ENCODE measurements at places on chromosomes 1 and 21.
A peak's percentile ranks its signal among the peaks of the same experiment; 100 is the strongest.

DNA sequence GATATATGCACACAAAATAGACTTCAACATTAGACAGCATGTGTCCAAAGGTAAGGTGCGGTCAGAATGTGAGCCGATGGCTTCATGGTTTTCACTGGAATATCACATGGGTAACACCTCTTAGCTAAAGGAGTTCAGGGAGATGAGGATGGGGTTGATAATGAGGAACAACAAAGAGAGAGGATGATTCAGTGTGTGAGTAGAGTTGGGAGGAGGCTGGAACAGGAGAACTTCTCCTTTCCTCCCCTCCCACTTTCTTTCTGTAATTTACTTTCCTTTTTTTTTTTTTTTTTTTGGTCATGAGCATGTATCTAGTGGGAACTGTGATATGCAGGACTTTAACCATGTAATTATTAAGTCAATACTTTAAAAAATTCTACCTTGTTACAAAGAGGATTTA is 99.4 kb downstream of the FASLG start:
- no peak for DNase-seq

DNA sequence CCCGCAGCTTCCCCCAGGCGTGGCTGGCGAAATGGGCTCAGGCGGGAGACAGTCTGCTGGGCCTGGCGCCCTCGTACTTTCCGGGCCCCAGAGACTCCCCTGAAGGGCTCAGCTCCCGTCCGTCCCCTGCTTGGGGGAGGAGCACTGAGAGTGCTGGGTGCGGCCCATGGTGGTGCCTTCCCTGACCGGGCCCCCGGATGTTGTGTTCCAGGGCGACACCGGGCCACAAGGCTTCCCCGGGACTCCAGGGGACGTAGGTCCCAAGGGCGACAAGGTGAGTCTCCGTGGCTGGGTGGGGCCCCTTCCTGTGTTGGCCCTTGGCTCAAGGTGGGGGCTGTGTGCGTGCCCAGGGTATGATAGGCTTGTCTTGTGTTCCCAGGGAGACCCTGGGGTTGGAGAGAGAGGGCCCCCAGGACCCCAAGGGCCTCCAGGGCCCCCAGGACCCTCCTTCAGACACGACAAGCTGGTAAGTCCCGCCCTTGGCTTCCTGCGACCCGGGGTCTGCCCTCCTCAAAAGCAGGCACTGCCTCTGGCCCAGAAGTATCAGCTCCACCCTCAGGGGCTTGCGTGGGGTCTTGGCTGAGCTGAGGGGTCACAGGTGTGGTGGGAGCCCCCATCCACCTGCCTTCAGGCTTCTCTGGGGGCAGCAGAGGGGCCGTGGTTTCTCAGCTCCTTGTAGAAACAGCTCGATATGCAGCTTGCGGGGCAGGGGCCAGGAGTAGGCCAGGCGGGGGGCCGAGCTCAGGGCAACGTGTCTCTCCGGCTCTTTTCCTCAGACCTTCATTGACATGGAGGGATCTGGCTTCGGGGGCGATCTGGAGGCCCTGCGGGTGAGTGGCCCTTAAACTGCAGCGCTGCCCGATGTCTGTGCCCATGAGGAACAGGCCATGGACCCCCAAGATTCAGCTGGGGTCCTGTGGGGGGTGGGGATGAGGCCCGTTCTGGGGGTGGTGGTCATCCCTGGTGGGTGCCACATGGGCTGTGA is 62.3 kb downstream of the SLC19A1 start:
- DNase-seq, result peak; percentile 18

DNA sequence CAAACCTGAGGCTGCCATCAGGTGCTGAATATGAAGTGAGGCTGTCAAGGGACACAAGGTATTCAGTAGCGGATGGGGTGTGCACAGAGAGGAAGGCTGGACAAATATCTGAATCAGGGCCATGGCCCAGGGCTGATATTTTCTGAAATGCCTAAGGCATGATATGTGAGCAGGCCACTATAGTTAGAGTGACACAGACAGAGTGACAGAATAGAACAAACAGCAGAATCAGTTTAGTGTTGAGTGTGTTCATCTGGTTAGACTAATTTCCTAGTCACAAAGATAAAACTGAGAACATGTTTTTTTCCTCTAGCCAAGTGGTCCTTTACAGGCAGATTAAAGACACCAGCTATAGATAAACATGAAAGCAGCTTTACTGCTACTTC is 3.9 kb downstream of the OVAAL start:
- no peak for DNase-seq

DNA sequence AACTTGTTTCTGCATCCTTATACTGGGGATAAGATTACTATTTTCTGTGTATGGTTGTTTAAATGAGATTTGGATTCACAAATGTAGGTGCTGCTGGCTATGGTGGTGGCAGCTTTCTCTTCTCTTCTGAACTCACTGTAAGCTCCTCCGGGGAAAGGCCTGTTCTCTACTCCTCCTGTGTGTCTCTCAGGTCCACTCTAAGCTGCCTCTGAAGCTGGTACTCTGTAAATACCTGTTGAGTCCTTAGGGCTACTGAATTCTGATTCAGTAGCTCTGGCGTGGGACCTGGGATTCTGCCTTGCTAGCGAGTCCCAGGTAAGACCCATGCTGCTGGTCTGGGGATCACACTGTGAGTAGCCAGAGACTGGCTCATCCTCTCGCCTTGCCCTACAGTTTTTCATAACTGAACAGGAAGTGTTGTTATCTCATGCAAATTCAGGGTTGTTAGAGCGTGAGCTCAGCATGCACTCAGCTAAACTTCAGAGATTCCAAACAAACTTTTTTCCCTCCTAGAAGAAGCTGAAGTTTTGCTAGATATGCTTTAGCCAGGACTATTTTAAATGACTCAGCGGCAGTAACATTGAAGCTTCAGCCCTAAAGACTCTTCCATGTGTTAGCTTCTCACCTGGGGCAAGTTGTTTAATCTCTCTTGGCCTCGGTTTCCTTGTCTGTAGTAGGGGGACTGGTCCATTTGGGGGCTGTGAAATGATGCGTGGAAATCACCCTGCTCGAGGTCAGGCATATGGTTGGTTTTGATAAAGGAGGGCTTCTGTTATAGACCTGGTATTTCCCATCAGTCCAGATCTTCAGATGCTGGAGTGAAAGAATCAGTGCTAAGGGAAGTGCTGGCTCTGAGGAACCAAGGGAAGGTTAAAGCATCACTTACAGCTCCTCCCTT is 271.5 kb upstream of the TMEM51 start:
- no peak for DNase-seq

DNA sequence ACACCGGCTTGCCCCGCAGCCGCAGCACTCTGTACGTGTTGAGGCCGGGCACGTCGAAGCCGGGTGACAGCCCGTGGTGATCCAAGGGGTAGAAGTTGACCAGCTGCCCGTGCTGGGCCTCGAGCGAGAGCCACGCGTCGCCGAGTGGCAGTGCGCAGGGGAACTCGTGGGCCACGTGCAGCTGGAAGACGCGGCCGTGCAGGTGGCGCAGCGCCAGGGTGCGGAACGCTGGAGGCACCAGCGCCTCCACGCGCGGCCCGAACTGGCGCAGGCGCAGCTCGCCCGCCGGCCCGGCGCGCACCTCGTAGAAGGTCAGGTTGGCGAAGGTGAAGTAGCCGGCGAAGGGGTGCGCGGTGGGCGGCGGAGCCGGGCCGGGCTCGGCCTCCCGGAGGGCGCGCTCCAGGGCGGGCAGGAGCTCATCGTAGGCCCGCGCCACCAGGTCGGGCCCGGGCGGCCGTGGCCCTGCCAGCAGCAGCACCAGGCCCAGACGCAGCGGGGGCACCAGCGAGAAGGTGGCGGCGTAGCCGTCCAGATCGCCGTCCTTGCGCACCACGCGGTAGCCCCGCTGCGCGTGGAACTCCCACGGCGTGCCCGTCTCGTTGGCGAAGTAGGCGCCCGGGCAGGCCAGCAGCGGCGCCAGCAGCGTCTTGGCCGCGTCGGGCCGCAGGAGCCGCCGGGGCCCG is 19.5 kb downstream of the LACTBL1 start:
- DNase-seq, result no peak

DNA sequence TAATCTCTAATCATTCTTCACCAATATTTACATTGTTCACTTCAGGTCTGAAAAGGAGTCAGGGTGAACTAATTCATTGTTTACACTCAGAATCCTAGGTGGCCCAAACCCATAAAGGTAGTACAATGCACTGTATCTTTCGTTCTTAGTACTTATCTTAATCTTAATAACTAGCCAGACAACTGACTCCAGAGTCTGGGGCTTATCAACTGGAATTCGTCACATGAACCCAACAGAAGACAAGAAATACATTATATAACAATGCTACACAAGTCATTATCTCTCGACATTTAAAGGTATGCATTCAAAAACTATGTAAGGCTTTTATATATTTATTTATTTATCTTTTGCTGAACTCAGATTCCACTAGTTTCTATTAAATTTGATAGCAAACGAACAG is 125.9 kb upstream of the ESRRG start:
- no peak for DNase-seq
